ENCODE measurements at places on chromosomes 6 and 20.

- DNase-seq: no peak
These were observed 67.4 kb upstream of the DSP start for GRCh38 chr6:7473805-7474719.

DNA sequence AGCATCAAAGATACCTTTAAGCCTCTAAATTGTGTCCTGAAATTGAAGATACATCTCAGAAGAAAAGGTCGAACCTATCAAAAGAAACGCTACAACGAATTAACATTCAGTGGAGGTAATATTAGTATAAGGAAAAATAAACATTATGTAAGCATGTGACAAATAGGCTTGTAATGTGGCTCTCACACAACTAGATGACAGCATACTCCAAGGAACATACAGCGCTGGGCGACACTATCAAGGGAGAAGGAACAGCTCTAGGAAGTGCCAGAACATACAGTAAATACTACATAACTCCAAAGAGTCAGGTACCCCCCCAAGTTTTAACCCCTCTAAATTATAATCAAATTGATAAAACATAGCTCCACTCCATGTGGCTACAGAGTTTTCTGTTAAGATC lies 103.5 kb downstream of the LAMP5 start:
- no peak for DNase-seq

GRCh38 chr20:57653910-57654309 lies 33.7 kb upstream of the ZBP1 start:
- no peak for DNase-seq

DNA sequence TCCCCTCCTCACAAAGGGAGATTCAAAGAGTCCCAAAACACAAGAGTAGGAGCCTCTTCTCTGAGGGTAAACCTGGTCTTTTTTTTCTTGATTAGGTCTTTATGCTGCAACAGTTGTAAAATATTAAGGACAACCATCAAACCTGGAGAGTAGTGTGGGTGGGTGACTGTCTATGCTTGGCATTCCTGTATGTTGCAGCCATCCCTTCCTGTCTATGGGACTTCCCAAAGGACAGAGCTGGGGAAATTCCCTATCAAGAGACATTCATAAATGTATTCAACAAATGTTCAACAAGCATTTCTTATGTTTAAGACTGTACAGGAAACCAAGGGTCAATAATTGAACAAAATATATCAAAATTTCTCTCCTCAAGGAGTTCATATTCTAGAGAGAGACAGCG lies 5.5 kb downstream of the BTN2A2 start:
- DNase-seq: no peak

DNA sequence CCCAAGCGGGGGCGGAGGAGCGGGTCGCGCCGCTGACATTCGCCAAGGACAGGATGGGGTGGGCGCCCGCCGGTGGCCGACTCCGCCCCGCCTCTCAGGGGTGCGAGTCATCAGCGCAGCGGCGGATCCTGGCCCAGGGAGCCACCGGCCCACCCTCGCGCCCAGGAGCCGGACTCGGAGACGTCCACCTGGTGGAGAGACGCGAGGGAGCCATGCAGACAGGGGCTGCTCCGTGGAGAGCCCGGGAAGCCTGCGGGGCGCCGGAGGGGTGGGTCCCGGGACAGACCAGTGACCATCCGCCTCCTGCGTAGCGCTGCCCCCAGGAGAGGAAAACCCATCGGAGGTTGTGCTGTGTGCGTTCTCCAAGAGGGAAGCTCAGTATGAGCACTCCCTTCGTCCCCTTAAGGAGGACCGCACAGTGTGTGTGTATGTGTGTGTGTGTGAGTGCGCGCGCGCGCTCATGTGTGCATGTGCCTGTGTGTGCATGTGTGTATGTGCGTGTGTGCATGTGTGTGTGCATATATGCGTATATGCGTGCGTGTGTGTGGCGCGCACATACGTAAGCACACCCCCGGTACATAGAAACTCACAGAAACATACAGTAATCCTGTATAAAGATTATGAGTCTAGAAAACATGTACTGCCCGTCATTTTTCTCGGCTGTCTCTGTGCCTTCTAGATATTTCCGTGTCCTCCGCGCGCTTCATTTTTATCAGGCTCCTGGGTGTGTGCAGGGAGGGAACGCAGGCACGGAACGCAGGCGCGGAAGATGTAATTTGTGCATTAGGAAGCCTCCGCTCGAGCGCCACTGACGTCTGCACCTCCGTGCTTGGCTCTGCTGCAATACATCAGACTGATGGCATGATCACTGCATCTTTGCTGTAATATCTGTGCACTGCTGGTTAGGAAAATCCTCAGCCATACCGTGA lies 158.9 kb downstream of the TBXT start:
- no peak for DNase-seq

- DNase-seq: no peak
These were observed 131.1 kb downstream of the TBXT start for GRCh38 chr6:166036316-166037095.

DNA sequence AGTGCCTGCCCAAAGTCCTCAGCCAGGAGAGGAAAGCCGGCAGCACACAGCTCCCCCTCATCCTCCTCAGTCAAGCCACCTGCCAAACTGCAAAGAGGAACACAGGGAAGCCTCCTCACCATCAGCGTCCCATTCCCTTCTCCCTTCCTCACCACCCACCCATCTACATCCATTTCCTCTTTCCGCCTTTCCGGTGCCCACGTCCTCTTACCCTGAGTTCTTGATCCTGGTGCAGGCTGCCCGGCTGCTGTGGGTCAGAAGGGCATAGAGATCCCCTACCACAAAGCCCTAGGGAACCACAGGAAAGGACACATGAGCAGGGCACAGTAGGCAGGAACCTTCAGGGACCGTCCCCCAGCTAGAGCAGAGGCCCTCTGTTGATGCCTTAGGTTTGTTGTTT lies 6.0 kb downstream of the GNMT start:
- no peak for DNase-seq

GRCh38 chr20:50415516-50416268 lies 94.5 kb upstream of the PTPN1 start:
- no peak for DNase-seq

- peak; percentile 3 for DNase-seq
These were observed 15.5 kb downstream of the RARS2 start for GRCh38 chr6:87574237-87574804.

DNA sequence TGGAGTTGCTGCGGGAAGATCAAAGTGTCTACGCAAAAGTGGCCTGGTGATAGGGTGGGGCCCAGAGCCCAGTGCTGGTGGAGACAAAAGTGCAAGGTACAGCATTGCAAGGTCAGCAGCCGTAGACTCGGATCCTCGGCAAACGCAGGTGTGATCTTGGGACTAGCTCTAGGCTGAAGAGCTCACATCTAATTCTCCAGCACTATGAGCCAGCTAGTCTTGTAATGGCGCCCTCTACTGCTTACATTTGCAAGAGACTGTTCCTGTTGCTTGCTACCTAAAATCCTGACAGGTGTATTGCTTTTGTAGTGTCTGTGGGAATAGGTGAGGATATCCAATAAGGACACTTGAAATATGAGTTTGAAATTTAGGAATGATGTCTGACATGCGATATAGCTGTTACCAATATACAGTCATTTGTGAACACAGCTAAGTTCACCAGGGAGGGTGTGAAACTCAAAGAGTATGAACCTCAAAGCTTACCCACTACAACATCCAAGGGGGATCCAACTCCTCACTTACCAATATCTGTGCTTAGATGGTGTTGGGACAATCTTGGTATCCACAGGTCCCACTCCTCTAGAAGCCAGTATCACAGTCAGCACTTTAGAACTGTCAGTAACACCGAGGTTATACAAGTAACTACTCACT lies 58.4 kb downstream of the PDE7B start:
- DNase-seq: peak; percentile 78

- DNase-seq: no peak
These were observed 22.7 kb upstream of the TGM6 start for GRCh38 chr20:2358006-2358405.

DNA sequence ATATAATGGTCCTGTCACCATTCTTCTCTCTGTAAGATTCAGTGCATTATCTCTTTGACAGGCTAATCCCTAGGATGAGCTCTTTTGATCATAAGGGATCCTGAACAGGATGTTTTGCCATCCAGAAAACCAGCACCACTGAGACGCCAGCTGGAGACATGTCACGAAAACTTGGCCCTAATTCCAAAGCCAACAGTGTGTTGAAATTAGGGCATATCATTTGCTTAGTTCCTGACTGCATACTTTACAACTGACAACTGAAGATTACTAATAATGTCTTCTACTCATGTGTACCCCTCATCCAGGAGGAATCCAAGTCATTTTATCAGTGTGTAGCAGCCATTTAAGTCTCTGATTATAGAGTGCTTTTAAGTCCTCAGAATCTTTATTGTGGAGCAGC lies 243.6 kb downstream of the KCNQ5 start:
- no peak for DNase-seq

- DNase-seq: no peak
These were observed 1.1 kb downstream of the PERP start for GRCh38 chr6:138105880-138106664.
